ENCODE measurements at places on chromosomes 2 and 18. TPM values are rescaled to one million over a fixed set of nuclear protein-coding genes. Genes with fewer than 3 reads are reported as not detected.

DNA sequence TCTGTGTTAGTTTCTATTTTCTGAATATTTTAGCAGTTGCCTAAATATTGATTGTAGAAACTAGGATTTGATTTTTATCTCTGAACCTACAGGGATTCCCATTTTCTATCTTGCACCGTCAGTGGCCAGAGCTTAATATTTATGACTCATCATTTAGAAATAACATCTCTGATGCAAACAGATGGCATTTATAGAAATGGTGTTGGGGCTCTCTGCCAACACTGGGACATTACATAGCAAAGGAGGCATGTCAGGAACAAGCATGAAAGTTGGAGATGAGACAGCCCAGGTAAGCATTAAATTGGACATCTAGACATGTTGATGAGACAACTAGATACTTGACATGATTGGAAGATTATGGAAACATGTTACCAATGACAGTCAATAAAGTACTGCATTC lies 165.3 kb upstream of the SYT4 start:
- DNase-seq = no peak

The CRYGC gene
- not detected for total RNA-seq

The GLS gene
- 42.5 TPM for total RNA-seq

GRCh38 chr2:111091811-111092211 lies 28.9 kb upstream of the BCL2L11 start:
- DNase-seq = no peak

GRCh38 chr18:46624127-46624526 lies 32.9 kb downstream of the LOXHD1 start:
- no peak for DNase-seq

The LRP2 gene
- not detected for total RNA-seq

The DAW1 gene
- not detected for total RNA-seq

DNA sequence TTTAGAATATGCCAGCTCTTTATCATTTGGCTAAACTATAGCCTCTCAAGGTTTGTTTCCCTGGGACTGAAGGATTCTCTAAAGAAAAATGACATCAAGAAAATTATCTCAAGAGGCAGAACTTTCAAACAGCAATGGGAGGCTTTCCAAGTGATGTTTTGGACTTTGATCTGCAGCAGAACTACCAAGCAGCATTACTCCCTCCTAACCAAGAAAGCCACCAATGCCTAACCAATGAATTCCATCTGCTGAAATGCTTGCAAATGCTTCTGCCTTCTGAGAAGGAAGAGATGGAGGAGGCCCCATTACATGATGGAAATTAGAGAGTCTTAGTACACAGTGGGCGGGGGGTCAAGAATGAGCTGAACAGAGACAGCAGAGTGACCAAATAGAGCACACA lies 95.1 kb upstream of the SLC35G4 start:
- no peak for DNase-seq

The COLEC12 gene
- total RNA-seq = 5.8 TPM

GRCh38 chr2:117555965-117556364 lies 258.5 kb upstream of the DDX18 start:
- DNase-seq = no peak

All from heart right ventricle (tissue), 16 donors.